Effector CD8-positive, alpha-beta T cell (primary cell): ENCODE measurements at places on chromosomes 7 and 10.

DNA sequence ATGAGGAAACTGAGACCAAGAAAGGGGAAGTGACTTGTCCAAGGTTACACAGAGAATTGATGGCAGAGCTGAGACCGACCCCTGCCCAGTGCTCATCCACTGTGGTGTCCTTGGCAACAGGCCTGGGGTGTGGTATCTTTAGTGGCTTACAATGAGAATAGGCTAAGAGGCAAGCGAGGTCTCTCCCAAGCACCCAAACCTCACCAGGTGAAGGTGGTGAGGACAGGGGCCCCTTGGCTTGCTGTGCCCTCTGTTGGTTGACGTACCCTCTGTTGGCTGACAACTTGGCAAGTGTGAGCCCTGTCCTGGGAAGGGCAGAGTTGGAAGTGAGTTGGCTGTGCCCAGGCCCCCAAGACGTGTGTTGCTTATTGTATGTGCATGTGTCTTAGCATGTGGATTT, 166.9 kb downstream of the GRK5 start:
- DNase-seq = no peak

DNA sequence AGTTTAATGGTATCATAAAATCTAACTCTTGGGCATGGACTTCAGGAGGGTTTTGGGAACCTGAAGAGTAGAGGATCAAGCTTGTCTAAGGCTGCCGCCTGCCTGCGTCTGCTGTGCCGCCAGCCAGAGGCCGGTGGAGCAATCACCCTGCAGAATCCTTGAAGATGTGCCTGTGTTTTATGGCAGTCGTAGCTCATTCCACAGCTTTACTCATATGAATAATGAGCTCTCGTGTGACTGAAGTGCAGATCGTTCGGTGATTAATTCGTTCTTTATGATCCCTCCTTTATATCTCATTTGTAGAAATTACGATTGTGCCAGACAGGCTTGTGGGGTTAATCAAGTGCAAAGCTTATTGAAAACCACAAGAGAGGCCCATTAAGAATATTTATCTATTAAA, 100.8 kb downstream of the ACTR3B start:
- no peak for DNase-seq

GRCh38 chr7:126778101-126778500, 474.6 kb downstream of the GRM8 start:
- no peak for DNase-seq

- DNase-seq = no peak
Measured at GRCh38 chr10:1199345-1199673, 143.1 kb downstream of the WDR37 start.

- DNase-seq = no peak
Measured at GRCh38 chr10:33365871-33366411, 31.5 kb upstream of the NRP1 start.

DNA sequence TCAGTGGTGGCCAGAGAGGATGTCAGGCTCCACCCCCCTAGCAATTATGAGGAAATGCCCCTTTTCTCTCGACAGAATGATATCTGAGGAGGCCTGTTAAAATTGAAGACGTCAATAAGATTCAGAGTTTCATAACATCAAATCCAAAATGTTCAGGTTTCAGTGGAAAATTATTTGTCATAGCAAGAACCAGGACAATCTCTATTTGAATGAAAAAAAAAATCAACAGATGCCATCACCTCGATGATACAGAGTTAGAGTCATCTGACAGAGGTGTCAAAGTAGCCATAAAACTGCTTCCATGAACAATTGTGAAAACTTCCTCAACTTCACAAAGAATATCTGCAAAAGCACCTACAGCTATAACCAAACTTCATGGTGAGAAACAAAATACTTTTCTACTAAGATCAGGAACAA, 7.7 kb downstream of the TMEM273 start:
- DNase-seq = no peak

DNA sequence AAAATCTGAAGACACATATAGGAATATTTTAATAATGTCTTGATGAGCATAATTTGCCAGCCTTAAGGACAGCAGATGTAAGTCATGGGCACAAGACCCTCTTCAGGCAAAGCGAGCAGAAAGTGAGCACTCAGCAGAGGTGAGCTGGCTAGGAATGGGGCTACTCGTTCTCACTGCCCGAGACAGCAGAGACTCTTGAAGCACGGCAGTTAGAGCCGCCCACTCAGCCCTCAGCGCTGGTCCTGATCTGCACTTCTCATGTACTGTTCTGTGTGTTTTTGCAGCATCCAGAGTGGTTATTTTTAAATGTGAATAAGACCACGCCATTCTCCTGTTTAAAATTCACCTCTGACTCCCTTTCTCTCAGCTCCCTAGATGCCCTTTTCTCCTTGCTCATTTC, 65.3 kb downstream of the GFRA1 start:
- no peak for DNase-seq

DNA sequence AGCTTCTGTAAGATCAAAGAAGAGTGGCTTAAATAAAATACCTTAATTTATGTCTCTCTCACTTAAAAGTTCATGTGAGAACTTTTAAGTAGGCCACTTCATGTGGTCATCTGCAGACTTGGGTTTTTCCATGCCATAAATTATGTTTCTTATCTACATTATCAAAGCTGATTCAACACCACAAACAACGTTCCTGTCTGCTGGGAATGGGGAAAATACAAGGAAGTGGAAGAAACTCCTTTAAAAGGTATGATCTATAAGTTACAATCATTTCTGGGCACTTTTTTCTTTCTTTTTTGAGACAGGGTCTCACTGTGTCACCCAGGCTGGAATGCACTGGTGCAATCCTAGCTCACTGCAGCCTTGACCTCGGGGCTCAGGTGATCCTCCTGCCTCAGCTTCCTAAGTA, 16.9 kb upstream of the OTUD1 start:
- no peak for DNase-seq

GRCh38 chr7:7687800-7688199, 30.6 kb downstream of the RPA3 start:
- DNase-seq = no peak

DNA sequence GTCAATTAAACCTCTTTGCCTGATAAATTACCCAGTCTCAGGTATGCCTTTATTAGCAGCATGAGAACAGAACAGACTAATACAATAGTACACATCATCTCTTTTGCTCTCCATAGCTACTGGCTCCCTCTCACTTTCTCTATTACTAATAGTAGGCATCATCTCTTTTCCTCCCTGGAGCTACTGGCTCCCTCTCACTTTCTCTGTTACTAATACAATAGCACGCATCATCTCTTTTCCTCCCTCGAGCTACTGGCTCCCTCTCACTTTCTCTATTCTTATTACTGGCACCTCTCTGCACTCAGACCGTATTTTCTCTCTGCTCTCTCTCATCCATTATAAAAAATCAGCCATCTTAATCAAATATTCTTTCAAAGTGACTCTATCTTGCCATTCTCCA, 37.1 kb downstream of the SLC25A13 start:
- no peak for DNase-seq

DNA sequence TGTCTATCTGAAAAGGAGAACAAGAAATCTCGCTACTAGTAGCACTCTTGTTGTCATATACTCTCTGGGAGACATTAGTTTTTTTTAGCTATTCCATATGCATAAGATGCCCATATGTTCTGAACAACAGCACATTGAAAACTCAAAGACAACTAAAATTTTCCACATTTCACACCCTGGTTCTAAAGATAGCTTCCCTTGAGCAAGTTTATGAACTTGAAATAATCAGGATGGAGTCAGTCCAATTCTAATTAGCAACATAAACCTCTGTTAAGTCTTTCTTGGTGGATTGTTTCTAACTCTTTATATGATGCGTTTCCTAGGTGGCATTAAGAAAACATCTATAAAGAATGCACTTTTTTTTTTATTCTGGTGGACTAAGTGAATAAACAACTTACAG, 1095.3 kb downstream of the GRM8 start:
- no peak for DNase-seq

- DNase-seq = no peak
Measured at GRCh38 chr7:122056977-122057376, 87.1 kb downstream of the AASS start.

DNA sequence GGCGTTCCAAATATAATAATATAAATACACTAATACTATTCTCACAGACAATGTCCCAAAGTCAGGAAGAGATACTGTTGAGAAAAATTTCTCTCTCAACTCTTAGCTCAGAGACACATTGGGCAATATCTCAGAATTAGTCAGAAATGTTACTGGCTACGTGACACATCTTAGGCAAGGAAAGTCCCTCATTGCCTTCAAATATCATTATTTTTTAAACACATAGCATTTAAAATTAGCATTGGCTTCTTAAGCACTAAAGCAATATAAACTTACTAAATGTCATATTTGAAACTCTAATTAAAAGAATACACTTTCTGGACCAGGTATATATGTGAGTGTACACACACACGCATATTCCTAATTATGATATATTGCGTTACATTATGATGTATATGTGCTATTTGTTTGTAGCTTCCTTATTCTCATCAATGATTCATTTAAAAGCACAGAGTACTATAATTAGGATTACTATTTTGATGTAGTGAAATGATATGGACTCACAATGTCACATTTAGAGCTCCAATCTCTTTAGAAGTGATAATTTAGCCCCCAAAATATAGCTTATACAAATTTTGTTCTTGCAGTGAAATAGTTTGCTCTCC, 255.8 kb downstream of the TWIST1 start:
- DNase-seq = no peak

DNA sequence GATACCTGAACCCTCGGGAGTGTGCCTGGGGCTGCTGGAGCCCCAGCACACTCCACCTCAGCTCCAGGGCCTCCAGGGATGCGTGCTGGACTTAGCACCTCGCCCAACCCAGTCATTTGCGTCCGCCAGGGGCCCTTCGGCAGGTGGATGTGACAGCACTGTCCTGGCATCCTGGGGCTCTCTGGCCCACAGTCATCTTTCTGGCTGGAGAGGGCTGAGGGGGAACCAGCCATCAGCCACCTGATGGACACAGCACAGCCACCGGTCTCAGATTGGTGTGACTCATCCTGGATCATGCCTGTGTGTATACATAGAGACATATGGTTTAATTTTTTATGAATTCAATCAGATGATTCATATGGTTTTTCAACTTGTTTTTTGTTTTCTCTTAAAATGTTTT, 11.1 kb downstream of the ZNF775 start:
- no peak for DNase-seq

- DNase-seq = no peak
Measured at GRCh38 chr10:86165666-86166065, 200.9 kb downstream of the GRID1 start.

- no peak for DNase-seq
Measured at GRCh38 chr10:125608474-125608873, 74.5 kb downstream of the TEX36 start.

DNA sequence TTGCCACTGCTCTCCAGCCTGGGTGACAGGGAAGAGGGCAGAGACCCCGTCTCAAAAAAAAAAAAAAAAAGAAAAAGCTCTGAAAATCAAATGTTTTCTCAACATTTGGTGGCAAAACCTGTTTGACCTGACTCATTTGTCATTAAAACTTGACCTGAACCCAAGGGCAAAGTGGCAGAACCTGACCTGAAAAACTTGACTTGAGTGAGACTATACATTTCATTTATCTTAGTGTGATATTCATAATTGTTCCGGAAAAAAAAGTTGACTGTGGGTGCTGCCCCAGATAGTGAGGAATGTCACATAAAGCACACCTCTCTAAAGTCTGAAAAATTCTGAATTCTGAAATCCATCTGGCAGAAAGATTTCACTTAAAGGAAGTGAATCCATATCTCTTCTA, 2.3 kb upstream of the TAX1BP1 start:
- no peak for DNase-seq
